ENCODE measurements at places on chromosomes 5 and 9.

DNA sequence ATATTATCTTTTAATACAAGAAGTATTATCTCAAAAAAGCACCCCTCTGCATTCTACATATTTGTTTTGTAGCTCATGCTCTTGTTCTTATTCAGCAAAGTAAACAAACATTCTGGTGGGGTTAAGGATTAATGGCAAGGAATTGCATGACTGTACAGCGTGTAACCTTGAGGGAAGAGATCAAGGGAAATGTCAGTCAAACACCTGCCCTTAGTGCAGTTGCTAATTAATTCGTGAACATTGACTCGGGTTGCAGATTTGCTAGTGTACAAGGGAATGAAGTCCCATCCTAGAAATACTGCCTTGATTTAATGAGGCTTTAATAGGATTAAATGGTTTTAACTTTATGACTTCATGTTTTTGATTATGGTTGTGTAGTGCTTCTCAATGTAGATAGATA lies 1758.1 kb downstream of the MAT2B start:
- DNase-seq = no peak

DNA sequence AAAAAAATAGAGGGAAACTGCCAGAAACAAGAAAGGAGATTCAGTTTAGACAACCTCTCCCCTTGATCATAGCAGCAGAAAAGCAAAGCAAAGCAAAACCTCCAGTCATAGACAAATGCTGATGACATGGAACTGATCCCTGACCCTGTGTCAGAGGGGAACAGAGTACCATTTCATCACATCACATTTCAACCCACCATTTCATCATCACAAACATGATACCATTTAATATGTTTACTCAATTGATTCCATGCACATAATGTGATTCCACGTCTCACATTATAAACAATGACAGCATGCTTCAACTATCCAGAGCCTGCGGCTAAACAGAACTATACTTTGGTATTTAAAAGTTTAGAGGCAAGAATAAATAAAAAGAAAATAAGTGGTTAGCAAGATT lies 28.7 kb upstream of the ACOT12 start:
- DNase-seq = no peak

DNA sequence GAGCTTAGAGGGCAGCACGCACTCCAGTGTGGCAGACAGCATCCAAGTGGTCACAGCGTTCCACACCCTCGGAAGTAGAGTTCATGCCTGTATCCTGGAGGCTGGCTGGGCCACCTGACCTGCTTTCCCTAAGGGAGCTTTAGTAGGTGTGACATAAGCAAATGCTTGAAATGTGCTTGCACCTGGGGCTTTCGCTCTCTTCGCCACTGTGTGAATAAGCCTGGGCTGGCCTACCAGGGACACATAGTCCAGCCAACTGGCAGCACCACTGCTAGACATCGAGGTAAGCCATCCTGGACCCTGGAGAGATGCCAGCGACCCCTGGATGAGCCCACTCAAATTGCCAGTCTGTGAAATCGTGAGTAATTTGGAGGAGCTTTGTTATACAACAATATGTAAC lies 24.9 kb upstream of the IRX4 start:
- no peak for DNase-seq

- DNase-seq = no peak
Measured at GRCh38 chr9:70679845-70680244, 265.4 kb upstream of the KLF9 start.

DNA sequence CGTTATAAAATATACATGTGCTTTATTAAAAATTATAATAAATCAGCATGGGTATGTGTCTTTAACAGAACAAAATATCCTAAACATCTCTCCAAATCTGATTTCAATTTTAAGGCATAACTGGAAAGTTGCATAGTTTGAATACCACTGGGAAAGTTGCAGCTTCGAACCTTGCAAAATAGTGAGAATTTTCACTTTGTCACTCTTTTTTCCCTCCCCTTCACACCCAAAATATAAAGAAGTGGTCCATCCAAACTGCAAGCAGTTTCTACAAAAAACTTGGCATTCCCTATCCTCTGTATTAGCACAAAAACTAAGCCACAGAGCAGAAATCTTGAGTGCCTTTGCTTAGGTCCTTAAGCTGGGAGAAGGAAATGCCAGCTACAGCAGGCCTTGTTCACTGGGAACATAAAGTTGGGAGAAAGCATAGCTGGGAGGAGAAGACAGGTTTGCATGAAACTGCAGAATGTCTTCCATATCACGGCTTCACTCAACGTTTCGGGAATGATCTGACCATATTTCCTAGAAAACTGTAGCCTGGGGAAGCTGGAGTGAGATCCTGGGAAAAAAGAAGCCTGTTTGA lies 400.3 kb downstream of the EBF1 start:
- DNase-seq = no peak
